ENCODE measurements at places on chromosomes 4 and X.

- DNase-seq: no peak
Measured at GRCh38 chr4:183408796-183409195, 35.6 kb upstream of the CDKN2AIP start.

GRCh38 chrX:72253686-72254085 is 14.9 kb upstream of the ERCC6L start:
- no peak for DNase-seq

DNA sequence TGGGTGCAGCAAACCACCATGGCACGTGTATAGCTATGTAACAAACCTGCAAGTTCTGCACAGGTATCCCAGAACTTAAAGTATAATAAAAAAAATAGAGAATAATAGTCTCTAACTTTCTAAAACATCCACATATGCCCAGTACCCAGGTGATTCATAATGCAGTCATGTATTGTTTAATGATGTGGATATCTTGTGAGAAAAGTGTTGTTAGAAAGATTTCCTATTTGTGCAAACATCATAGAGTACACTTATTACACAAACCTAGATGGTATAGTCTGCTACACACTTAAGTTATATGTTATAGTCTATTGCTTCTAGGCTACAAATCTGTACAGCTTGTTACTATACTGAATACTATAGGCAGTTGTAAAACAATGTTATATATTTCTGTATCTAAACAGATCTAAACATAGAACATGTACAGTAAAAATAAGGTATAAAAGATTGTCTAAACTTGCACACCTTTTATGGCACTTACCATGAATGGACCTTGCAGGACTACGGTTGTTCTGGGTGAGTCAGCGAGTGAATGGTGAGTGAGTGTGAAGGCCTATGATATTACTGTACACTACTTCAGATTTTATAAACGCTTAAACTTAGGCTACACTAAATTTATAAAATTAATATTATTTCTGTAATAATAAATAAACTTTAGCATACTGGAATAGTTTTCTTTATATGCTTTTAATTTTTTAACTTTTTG is 232.2 kb upstream of the SLIT2 start:
- no peak for DNase-seq

DNA sequence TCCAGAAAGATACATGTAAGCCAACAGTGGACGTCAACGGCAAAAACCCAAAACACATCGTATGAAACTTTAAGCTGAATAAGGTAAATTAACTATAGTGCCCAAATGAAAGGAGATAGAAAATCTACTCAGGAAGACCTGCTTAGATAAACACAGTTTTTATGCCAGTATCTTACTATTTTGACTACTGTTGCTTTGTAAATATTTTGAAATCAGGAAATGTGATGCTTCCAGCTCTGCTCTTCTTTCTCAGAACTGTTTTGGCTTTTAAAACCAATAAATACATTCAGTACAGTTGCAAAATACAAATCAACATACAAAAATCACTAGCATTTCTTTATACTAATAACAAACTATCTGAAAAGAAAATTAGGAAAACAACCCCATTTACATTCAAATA is 83.8 kb downstream of the SMARCA5 start:
- DNase-seq: no peak

GRCh38 chrX:148601034-148601433 is 100.6 kb downstream of the AFF2 start:
- no peak for DNase-seq

GRCh38 chrX:48306175-48306574 is 50.3 kb downstream of the SSX3 start:
- DNase-seq: no peak

DNA sequence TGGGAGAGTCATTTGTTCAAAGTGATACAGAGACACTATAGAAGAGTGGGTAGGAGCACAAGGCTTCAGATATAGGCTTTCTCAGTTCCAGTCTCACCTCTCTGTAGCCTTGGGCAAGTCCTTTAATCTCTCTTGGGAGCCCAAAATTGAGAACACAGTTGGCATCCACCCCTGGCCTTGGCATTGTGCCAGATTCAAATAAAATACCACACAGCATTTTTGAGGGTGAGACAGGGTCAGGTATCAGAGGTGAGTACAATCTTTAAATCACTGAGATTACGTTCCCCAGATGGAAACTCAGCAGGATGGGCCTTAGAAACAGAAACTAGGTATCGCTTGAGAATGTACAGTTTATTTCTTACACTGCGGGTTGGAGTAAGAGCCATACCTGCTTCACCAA is 25.2 kb upstream of the SMIM10L2A start:
- DNase-seq: no peak

DNA sequence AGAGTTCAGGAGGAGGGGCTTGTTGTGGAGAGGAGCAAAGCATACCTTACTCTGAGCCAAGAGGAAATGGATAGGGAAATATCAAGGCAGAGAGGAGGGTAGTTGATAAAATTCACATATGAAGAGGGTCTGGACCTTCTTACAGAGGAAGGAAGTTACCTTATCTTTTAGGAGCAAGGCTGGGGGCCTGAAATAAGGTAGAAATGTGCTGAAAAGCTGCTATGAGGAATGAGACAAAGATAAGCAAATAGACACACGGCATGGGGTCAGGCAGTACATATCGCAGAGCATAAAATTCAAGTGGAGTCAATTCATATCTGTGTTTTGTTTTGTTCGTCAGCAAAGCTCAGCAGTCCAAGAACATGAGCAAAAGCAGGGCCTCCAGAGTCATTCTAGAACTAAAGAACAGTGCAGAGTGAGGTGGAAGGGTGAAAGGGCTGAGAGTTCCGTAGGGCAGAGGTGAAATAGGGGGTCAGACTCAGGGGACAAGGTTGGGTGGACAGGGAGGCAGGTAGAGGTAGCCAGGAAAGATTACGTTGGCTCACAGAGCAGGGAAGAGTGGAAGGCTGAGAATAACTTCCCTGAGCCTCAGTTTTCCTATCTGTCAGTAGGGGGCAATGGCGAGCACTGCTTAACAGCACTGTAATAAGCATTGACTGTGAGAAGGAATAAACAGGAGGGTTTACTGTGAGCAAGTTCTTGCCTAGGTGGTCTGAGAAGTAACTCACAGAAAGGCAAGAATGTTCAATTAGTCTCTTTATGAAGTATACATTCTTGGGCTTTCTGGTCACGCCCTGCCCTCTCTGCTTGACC is 9.2 kb downstream of the VSIG4 start:
- DNase-seq: no peak

- DNase-seq: no peak
Measured at GRCh38 chr4:15233626-15234025, 194.2 kb upstream of the C1QTNF7 start.
